Large intestine (tissue), 12 donors: ENCODE measurements at places on chromosomes 6 and 20.

DNA sequence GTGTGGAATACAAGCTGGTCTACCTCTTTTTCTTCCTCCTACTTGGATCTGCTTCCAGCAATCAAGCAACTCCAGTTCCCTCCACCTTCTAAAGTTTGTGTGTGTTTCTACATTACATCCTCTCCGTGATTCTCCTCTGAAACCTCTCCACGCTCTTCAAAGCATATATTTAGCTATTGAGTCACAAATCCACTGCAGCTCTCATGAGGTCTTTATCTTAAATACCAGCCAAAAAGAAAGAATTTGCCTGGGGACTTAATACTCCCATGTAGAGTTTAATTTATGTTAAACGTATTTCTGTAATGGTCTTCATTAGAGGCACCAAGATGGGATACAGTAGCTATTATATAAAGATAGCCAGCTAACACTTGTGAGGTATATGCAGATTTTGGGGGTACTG, 78.7 kb downstream of the FOXC1 start:
- no peak for DNase-seq

- no peak for DNase-seq
Observed at GRCh38 chr6:17640477-17640917, 40.4 kb downstream of the FAM8A1 start.

- DNase-seq: no peak
Observed at GRCh38 chr6:19879663-19880062, 42.5 kb downstream of the ID4 start.

- DNase-seq: no peak
Observed at GRCh38 chr6:35267897-35268296, 8.4 kb downstream of the ZNF76 start.

- DNase-seq: no peak
Observed at GRCh38 chr6:11093376-11093625, 333 bp upstream of the SMIM13 start.

DNA sequence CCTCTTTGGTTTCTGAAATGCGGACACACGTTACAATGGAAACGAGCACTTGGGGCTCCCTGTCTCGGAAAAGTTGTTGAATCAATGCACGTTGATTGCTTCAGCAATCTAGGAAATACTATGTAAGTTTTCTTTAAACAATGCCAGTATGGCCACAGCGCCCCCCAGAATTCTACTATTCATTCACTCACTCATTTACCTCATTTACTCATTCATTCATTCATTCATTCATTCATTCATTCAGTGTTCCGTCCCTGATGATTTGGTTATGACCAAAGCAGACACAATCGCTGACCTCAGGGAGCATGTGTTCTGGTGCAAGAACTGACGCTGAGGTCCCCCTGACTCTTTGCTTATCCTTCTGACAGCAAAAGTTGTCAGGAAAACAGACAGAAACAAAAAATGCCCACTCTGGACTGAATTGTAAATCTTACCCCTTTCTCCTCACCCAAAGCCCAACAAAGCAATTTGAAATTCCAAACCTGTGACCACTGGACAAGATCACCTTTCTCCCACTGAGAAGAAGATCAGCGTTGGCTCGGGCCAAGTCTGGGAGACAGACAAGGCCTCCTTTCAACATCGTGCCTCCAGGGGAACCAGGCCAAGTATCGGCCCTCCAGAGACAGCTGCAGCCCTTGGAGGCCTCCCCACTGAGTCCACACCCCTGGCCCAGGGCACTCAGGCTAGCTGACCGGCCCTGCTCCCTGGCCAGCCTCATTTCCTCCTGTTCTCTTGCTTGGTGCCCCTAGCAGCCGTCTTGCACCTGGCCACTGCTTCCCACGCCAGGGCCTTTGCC, 15.0 kb upstream of the PMEPA1 start:
- DNase-seq: no peak

- no peak for DNase-seq
Observed at GRCh38 chr6:98308564-98308963, 525.8 kb upstream of the POU3F2 start.

- no peak for DNase-seq
Observed at GRCh38 chr6:84220809-84221409, 6.5 kb downstream of the CEP162 start.

DNA sequence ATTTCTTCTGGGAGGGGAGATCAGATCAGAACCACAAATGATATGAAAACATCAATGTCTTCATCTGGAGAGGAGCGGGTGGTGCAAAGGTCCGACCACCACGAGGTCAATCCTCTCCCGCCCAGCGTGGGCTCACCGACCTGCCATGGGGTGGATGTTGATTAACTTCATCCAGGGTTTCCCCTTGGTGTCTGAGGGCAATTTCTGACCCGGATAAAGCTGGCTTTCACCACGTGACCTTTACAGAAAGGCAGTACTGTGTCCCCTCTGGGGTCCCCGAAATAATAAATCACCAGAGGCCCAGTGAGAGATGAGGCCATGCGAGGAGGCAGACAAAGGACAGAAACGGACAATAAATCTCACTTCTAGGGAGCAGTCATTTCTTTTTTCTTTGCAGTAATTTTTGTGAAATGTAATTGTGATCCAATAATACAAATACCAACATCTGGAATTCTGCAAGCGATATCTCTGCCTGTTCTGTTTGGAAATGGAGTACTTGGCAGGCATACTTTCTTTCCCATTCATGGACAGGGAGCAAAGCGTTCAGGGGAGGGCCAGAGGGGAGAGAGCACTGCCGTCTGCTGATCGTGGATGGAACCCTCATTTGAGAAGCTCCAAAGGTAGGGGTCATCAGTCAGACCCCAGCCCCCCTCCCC, 55.1 kb upstream of the APCDD1L start:
- DNase-seq: peak; percentile 34

DNA sequence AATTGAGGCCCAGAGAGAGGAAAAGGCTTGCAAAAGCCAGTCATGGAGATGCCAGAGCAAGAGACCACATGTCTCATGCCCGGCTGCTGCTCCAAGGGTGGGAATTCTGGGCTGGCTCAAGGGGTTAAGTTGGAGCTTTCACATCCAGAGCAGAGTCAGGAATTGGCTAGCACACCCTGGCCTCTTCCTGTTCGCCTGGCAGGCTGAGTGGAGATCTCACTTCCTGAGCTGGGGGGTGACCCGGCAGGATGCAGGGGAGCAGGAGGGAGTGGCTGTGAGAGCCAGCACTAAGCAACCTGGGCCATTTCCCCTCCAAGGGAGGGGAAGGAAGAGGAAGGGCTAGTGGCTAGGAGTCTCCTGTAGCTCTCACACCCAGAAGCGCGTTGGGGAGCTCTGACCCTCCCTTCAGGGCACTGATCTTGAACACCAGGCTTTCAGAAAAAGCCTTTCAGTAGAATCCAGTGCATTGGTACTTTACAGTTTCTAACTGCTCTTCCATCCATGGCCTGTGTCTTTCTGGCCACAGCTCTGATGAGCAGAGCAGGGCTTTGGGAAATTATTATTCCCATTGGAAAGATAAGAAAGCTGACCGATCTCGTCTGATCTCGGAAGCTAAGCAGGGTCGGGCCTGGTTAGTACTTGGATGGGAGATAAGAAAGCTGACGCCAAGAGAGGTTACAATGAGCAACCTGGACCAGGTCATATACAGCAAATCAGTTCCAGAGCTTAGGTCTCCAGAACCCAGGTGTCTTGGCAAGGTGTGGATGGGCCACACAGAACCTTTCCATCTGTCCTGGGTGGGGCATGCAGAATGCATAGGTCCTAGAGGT, 2.2 kb upstream of the CCM2L start:
- DNase-seq: peak; percentile 17

DNA sequence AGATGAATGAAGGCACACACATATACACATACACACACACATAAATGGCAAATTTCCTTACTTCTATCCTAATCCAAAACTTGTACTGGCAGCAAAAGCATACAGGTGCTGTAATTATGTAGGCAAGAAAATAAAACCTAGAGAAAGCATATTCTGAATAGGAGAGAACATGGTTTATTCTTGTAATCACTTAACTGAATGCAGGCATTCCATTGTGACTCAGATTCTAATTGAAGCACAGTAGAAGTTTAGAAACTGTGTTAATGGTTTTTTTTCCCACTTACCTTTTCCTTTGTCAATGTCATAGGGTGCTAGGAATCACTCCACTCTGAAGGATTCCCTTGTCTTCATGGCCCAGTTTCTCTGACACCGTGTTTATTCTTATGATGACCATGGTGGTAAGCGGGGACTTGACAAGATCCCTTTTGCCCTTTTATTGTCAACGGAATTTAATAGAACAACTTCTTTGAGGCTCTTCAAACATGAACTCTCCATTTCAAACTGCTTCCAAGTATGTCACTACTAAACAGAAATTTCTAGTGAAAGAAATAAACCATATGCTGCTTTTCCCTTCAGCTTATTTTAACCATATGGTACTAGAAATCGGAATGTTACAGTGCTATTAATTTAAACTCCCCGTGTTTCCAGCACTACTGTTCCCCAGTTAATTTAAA, 164.2 kb downstream of the OGFRL1 start:
- no peak for DNase-seq

GRCh38 chr6:138817799-138818198, 21.9 kb downstream of the ECT2L start:
- DNase-seq: peak; percentile 90

- DNase-seq: no peak
Observed at GRCh38 chr20:34250005-34250404, 8.8 kb downstream of the ASIP start.

GRCh38 chr20:44494681-44495080, 19.0 kb downstream of the TTPAL start:
- peak; percentile 63 for DNase-seq

DNA sequence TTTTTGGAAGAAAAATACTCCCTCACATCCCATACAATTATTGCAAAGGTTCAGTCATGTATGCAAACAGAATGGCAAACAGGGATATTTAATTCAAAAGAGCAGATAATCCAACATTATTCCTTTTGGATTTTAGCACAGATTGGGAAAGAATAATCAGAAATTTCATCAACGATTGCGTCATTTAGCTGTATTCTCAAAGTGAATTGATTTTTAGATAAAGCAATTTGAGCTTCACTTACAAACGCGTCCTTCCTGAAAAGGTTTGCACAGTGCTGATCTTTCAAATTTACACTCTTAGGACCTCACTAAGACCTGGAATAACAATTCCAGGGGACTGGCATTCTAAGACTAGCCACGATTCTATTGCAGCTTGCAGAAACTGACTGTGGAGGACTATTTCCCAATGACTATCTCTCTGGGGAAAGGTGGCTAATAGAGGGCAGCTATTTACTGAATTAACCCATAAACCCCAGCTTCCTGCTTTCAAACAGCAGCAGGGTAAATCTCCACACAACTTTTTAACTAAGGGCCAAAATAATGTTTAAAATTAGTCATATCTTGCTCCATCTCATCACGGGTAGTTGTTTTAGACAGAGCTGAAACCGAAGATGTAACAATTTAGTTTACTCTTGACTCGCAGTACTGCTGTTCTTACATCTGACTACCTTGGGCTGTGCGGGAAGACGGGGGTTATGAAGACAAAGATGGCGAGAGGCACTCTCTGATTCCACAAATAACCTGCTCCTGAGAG, 131.2 kb upstream of the FAM184A start:
- DNase-seq: no peak

GRCh38 chr20:58625585-58625984, 25.5 kb upstream of the STX16 start:
- no peak for DNase-seq

GRCh38 chr20:43936104-43936770, 21.6 kb downstream of the TOX2 start:
- no peak for DNase-seq

- DNase-seq: no peak
Observed at GRCh38 chr6:143183666-143184065, 123.0 kb downstream of the AIG1 start.
